Brain pericyte (primary cell): ENCODE measurements at places on chromosomes 11 and 22.

DNA sequence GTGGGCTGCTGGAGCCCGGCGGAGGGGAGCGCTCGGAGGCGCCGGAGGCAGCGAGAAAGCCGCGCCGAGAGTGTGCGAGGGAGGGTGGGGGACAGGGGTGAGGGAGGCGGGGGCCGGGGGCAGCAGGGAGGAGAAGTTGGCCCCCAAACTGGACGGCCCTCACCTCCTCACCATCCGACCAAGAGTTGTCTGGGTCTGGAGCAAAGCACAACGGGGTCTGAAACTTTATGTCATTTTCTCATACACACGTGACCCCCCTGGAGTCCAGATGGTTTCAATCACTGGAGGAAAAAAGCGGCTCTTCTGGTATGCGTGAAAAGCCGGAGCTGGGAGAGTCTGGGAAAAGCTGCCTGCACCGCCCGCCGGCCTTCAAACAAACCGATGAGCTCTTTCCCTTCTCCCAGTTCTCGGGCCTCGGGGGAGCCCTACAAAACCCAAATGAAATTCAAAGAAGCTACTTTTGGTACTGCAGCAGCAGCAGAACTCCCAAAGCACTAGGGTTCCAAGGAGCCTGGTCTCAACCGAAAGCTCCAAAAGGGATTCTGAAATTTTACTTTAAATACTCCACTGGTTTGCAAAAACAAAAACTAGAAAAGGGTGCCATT is 39.7 kb upstream of the AKIP1 start:
- DNase-seq, result peak; percentile 86

GRCh38 chr11:75560644-75561043 is 1.4 kb upstream of the SERPINH1 start:
- no peak for DNase-seq

DNA sequence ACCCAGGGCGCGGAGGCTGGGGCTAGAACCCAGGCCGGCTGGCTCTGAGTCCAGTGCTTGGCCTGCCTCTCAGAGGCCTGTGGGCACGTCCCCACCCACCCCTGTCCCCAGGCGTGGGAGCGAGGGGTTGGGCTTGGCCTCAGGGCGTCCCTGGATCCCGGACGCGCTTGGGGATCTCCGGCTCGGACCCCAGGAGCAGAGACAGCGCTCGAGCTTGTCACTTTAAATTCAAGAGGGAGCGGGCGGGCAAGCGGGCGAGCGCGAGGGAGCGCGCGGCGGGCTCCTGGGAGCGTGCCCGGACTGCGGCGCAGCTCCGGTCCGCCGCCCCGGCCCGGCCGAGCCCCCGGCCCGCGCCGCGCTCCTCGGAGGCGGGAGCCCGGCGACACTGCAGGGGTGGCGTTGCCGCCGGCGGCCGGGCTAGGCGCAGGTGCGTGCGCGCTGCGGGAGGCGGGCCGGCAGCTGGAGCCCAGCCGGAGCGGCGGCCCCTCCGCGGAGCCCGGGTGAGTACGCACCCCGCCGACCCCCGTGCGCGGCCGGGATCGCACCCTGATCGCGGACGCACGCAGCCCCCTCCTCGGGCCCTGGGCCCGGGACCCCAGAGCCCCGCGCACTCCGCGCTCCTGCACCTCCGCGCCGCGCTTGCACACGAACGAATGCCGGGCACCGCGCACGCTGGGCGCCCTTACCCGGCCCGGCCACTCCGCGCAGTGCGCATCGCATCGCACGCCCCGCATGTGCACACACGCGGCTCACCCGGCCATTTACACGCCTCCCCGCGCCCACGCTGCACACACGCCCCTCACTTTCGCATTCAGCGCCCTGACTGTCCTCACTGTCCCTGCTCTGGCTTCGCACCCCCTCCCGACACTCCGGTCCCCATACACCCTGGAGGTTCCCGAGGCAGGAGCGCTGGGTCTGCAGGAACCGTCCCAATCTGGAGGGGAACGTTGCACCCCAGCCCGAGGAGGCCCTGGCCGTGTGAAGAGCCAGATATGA is at the start of gene SYT12:
Gene SYT12, plus strand, starts transcription at position 174 of the 996 bp plus-strand sequence. CDS start 7,011 bp downstream, outside the sequence.
- DNase-seq, result no peak

DNA sequence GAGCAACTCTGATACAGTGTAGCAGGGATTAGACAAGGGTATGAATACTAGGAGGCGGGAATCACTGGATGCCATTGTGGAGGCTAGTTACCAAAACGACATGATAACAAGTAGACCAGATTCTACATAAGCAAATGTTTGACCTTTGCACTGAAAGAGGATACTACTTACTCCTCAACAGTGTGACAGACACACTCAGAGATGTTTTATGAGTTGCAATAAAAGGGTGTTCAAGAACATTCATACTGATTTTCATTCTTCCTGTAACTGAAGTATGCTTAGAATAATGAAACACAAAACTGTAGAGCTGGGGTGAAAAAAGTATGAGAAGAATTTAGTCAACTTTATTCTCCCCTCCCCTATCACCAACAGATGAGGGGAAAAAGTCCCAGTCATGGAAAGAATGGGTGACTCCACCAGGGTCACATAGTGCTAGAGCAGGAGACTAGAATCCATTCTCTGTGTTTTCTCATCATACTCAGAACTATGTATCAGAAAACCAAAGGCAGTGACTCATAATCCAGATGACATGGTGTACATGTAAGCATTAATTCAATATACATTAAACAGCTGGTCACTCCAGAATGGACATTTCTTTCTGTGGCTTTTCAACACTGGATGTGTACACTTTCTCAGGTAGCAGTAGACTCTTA is 32.8 kb downstream of the ARHGAP20 start:
- no peak for DNase-seq

DNA sequence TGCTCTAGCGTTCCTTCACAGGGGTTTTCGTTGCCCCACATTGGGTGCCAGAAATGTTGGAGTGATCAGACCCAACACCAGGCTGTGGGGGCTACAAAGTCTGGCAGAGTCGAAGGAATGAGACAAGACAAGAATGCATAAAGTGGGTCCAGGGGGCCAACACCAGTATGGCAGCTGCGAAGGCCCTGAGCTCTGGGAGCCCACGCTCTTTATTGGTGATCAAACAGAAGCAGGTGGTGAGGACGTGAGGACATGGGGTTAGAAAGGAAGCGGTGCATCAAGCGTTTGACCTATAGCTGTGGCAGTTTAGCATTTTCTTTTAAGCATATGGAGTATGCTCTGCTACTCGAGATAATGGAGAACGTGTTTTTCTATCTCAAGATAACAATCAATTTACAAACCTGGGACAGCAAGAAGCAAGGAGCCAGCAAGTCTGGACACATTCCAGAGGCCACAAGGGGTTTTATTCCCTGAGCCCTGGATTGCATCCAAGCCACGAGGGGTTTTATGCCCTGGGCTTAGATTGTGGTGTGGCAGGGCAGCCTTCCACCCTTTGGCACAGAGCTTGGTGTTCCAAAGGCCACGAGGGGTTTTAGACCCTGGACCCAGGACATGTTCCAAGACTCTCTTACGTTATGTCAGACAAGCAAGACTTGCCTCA is 3.9 kb upstream of the DNAJB13 start:
- no peak for DNase-seq

- DNase-seq, result no peak
These were observed 11.7 kb downstream of the FJX1 start for GRCh38 chr11:35629914-35630313.

DNA sequence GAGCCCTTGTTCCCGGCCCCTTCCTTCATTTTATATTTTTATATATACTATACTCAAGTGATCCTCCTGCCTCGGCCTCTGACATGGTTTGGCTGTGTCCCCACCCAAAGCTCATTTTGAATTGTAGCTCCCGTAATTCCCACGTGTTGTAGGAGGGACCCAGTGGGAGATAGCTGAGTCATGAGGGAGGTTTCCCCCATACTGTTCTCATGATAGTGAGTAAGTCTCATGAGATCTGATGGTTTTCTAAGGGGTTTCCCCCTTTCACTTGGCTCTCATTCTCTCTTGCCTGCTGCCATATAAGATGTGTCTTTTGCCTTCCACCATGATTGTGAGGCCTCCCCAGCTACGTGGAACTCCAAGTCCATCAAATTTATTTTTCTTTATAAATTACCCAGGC is 7.2 kb upstream of the ZNF280A start:
- DNase-seq, result no peak
